ENCODE measurements at places on chromosomes 16 and 17.

- DNase-seq: no peak
These were observed 1000.9 kb upstream of the RBFOX1 start for GRCh38 chr16:6331770-6332169.

DNA sequence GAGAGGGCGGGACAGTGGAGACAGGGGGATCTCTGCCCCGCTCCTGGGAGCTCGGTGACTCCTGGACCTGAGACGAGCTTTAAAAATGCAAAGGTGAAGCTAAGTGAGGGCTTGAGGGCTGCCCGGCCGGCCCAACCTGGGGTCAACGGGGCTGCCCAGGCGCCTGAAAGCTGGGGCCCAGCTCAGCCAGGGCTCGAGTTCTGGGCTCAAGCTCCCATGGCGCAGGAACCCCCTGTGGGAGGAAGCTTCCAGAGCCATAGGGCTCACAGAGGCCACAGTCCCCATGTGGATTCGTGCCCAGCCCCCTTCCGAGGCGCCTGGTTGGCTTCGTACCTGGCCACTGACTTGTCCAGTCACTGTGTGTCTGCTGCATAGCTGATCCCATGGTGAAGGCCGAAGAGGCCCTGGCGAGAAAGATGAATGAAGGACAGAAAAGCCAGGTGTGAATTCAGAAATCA, 75.8 kb upstream of the GSE1 start:
- no peak for DNase-seq

DNA sequence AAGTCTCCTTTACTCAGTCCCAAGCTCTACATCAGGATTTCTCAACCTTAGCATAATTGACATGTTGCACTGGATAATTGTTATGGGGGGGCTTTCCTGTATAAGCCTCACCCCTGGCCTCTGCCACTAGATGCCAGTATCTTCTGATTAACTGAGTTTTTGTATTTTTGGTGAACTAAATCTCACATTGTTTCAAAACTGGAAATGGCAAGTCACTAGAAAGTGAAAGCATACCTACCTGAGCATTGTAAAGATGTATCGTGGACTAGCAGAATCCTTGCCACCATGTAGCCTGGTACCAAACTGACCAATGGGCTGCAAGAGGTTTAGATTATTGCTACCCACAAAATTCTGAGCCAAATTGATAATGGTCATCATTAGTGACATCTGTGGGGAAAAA, 15.0 kb downstream of the TOP2A start:
- DNase-seq: no peak

DNA sequence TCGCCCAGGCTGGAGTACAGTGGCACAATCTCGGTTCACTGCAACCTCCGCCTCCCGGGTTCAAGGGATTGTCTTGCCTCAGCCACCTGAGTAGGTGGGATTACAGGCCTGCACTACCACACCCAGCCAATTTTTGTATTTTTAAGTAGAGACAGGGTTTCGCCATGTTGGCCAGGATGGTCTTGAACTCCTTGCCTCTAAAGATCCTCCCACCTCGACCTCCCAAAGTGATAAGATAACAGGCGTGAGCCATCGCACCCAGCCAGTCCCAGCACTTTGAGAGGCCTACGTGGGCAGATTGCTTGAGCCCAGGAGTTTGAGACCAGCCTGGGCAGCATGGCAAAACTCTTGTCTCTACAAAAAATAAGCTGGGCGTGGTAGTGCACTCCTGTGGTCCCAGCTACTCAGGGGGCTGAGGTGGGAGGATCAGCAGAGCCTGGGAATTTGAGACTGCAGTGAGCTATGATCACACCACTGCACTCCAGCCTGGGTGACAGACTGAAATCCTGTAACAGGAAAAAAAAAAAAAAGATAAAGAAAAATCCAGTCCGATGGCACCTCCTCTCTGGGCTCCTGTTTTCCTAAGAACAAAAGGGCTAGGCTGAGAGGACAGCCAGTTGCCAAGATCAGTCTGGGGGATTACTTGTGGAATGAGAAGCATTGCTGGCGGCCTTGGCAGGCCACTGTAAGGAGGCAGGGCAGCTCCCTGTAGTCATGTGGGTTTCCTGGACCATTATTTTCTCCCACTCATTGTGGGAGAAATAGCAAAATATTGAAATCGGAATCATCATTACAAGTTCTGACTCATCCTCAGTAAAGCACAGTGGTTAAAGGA, 3.0 kb upstream of the PIPOX start:
- no peak for DNase-seq

GRCh38 chr17:65359016-65359415, 202.4 kb downstream of the AXIN2 start:
- DNase-seq: peak; percentile 29

GRCh38 chr16:630815-631405, at the start of gene WFIKKN1:
Gene WFIKKN1, plus strand, starts transcription at chr16:630985. Its CDS starts 269 bp downstream, at chr16:631254.
- DNase-seq: no peak

Data from stimulated activated CD8-positive, alpha-beta memory T cell treated with anti-CD3 and anti-CD28 coated beads, Interleukin-7, amount 100 ng/mL, for 48 hours (primary cell).